ENCODE measurements at places on chromosomes 2 and 18.

GRCh38 chr2:180015951-180016709 lies 9.0 kb upstream of the CWC22 start:
- DNase-seq: no peak

DNA sequence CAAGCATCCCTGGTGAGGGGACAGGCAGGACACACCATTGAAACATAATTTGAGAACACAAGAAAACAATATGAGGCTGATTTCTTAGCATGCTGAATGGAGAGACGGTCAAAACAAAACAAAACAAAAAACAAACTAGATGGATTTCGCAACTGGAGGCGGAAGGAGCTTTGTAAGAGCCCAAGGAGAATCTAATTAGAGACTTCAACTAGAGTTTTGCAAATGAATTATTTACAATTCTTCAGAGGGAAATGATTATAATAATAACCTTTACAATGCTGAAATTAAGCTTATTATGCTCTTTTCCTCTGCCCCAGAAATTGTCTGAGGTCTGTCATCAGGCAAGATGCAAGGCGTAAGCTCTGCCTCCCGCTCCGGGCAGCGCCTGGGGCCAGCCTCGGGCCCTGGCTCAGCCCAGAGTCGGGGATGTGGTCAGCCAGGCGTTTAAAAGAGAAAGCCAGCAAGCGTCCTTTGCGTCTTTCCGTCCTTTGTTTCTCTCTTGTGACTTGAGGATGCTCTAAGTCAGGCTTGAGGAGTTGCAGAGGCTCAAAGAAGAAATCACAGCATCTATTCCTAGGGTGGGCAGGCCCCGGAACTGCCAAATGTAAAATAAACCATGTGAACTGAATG lies 139.6 kb downstream of the TWIST2 start:
- DNase-seq: no peak

DNA sequence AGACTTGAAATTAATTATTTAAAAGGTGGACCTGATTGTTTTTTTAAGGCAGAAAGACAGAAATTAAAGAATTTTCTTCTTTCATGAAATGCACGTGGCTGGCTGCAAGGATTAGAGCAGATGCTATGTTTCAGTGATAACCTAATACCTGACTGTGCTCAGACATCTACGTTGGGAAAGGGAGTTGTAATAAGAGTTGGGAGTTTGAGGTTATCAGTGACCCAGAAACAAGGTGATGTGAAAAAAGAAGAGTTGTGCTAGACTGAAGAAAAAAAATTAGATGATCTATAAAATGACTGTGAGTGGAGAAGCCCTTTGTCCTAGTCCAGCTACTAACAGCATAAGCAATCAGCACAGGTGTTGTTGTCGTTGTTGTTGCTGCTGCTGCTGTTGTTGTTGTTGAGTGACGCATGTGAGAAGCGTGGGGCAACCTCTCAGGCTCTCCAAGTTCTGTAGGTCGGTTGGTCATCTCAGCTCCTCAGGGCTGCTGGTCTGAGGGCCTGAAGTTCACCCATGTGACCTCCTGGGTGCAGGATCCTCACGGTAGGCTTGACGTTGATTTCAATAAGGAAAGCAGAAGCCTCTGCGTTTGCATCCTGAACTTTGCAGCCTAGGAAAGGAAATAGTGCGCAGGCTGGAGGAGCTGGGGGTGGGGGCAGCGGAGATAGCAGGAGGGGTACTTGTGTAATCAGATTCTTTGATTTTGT lies 7.6 kb downstream of the POU3F3 start:
- DNase-seq: no peak

- no peak for DNase-seq
Observed at GRCh38 chr2:180559771-180560170, 420.6 kb upstream of the UBE2E3 start.

GRCh38 chr2:8551622-8552074 lies 130.2 kb upstream of the ID2 start:
- no peak for DNase-seq

GRCh38 chr2:169859423-169859822 lies 32.2 kb downstream of the UBR3 start:
- DNase-seq: no peak

DNA sequence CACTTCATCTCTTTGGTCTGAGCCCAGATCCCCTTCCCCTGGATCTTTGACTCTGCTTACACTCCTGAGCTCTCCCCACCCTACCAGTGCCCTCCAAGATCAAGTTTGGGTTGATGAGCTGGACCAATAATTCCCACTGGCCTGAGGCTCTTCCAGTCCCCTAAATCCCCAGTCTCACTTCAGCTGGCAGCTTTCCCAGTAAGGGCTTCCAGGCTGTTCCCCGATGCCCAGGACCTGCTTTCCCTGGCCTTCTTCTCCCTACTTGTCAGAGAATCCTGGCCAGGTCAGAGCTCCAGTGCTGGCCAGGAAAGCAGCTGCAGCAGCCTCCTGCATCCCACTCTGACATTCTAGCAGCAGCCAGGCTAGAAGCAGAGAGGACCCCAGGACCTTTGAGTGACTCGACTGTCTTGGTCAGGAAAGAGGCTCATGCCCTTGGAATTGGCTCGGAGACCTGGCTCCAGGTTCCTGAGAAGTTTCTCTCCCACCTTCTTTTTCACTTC lies 3.5 kb downstream of the WNT6 start:
- DNase-seq: no peak

DNA sequence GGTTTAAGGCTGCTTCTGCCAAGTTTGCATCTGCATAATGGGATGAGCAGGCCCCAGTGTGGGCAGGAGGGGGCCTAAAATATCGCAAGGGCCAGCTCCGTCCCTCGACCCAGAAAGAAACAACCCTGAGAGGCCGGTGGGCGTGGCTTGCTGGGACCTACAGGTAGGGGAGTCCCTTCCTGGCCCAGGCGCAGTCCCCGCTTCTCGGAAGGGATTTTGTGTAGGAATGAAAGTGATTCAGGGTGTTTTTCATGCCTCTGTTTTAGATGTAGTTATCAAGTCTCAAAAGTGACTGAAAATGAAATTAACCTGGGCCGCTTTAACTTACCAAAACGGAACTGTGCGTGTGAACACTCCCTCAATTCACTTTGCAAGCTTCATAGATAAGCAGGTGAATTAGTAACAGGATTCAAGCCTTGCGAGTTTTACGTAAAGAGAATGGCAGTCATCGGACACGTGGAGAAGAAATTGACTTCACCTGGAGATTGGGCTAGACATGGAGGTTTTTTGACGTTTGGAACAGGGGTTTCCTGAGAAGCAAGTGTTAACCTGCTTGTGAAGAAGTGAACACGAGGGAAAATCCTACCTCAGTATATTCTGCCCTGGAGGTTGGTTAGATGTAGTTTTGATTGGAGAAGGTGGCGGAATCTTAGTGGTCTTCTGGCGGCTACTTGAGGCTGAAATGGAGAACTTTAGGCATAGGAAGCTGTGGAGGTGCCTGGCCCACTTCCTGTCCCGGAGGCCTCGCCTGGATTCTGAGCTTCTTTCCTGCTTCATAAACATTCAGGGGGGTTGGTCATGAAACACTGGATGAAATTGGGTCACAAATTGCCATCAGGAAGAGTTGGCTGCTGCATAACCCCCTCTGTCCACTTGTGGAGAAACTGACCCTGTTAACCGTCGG lies 1.7 kb downstream of the NCK2 start:
- no peak for DNase-seq

GRCh38 chr2:161625314-161625919 lies 1.2 kb downstream of the SLC4A10 start:
- DNase-seq: no peak

DNA sequence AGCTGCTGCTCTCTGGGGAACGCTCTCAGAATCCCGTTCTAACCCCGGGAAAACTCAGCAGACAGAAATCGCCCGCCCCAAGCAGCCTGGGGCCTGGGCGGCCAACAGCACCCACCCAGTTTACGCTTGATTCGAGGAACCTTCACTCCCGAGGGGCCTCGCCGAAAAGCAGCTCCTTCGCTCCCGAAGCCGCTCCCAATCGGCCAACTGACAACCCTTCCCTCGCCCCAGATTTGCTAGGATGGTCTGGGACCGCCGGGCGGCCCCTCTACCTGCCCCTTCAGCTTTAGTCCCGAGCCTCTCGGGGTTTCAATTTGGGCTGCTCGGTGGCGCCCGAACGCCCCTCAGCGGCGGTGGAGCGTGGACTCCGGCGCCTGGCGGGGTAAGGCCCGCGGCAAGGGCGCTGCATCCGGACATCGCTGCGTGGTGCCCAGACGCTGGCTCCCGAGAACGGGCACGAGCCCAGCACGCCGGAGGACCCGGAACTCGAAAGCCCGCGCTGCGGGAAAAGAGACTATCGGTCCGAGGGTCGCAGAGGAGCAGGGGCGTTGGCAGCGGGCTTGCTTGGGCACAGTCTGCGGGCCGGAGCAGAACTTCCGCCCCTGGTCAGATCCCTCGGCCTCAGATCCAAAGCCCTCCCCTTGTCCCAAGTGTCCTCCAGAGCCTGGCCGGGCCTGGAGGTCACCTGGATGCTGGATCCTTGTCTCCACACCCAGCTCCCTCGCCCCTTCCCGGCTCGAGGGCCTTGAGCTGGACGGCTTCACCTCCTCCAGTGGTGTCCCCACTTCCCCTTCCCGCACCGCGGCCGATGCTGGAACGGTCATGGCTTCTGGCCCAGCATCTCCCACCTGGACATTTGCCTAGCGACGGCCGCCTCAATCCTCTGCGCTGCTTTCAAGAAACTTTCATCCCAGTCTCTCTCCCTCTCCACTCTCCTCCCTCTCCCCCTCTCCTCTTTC lies 3.0 kb upstream of the OTX1 start:
- DNase-seq: no peak

DNA sequence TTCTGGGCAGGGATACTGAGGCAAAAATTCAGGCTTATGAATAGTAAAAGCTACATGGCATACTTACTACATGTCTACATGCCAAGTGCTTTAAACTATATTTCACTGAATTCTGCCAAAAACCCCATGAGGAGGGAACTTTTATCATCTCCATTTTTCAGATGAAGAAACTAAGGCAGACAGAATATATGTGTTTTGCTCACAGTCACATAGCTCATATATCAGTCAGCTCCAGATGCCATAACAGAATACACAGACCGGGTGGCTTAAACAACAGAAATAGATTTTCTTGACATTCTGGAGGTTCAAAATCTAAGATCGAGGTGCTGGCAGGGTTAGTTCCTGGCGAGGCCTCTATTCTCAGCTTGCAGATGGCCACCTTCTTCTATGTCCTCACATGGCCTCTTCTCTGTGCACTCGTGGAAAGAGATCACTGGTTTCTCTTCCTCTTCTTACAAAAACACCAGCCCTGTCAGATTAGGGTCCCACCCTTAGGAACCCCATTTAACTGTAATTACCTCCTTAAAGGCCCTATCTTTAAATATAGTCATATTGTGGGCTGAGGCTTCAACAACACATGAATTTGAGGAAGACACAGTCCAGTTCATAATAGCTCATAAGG lies 27.1 kb upstream of the CREB1 start:
- DNase-seq: no peak

- no peak for DNase-seq
Observed at GRCh38 chr2:101752716-101753616, 55.5 kb downstream of the MAP4K4 start.

DNA sequence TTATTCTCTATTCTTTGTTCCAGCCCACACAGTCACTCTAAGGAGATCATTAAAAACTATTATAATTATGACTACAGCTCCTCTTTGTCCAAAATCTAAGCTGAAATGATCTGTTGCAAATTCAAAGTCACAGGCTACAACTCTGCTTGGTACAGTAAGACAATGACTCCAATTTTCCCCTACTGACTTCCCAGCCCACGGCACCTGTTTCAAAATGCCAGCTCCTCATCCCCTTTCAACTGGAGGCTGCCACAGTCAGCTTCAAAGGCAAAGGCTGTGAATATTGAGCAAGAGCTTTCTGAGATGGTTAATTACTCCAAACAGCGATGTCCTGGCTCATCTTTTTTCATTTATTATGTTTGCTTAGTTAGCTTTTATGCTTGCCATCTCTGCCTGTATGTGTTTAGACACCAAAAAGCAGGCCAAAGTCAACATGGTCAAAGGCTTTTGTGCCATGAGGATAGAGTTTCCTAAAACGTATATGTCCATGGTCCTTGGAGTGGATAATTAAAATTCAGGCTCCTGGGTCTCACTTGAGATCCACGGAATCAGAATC lies 141.1 kb downstream of the DOCK10 start:
- DNase-seq: no peak

- DNase-seq: no peak
Observed at GRCh38 chr2:222790932-222791331, 69.9 kb upstream of the ACSL3 start.

GRCh38 chr2:137005210-137005609 lies 239.9 kb downstream of the THSD7B start:
- DNase-seq: no peak

DNA sequence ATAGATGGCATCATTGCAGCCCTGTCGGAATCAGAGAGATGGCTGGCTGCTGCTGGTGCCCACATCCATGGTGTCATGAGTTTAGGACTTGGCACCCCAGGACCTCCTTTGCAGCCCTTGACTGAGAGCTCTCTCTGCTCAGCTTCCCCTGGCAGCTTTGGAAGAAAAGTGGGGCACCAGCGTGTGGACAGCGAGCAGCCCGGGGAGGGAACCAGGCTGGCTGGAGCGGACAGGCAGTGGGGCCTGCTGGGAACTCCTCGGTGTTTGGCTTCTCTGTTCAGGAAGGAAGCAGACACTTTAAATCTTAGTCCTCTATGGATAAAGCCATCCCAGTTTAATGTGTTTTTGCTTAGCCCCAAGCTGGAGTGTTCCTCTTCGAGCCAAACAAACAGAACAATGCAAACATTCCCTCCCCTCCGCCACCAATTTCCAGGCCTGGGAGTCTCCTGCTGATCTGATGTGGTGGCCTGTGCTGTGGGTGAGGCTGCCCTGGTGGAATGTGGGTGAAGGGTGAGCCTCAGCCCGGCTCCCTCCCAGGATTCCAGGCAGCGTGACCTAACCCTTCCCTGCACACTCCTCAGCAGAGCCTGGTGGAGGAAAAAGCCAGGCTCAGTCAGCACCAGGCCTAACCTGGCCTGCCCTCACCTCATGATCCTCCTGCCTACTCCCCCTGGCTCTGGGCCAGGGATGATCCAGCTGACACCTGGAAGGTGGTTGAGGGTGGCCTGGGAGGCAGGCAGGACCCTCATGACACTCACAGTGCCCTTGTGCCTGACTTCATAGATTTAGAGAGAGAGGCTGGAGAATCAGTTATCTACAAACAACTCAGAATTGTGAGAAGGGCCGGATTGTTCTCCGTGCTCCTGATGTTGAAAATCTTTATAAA lies 21.6 kb upstream of the ITGB6 start:
- peak; percentile 87 for DNase-seq

GRCh38 chr2:227415538-227416424 lies 28.0 kb upstream of the SCYGR1 start:
- DNase-seq: peak; percentile 68

- no peak for DNase-seq
Observed at GRCh38 chr2:181988154-181988924, 2.7 kb downstream of the PPP1R1C start.

- DNase-seq: no peak
Observed at GRCh38 chr2:63040586-63040985, 10.0 kb upstream of the OTX1 start.

GRCh38 chr2:148813603-148814065 lies 61.4 kb upstream of the KIF5C start:
- no peak for DNase-seq

DNA sequence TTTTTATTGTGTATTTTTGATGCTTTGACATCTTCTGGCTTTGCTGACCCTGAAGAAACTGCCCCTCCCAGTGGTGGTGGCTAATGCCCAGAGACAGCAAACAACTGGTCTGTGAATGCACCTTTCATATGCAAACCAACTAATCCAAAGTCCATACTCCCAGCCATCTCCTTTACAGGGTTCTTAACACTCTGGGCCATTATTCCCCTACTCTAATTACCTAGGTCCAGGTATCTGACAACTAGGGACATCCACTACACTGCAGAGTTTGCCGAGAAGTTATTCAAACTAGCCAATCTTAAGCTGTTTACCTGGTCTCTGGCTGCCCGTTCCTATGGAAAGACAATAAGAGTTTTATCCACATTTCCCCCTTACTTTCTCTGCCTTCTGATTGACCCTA lies 73.6 kb downstream of the FSHR start:
- no peak for DNase-seq

GRCh38 chr18:77648411-77648810 lies 398.8 kb downstream of the GALR1 start:
- DNase-seq: no peak
